ENCODE measurements at places on chromosomes 4 and X.
A peak's percentile ranks its signal among the peaks of the same experiment; 100 is the strongest.

GRCh38 chrX:14411326-14411725 lies 118.0 kb upstream of the GLRA2 start:
- DNase-seq = no peak

DNA sequence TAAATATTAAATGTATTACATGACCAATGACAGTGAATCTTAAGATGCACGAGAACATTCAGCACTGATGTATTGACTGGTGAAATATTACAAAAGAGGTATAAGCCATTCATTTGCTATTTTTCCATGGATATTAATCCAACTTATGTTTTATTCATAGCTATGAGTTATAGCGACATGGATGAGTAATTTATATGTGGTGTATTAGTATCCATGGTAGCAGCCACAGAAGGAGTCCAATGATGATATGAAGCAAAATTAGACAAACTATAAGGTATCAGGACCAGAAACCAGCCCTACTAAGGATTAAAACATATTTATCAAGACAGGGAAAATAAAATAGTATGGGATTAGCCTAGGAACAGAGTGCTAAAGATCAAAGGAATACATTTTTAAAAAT lies 50.7 kb downstream of the THAP9 start:
- DNase-seq = no peak

DNA sequence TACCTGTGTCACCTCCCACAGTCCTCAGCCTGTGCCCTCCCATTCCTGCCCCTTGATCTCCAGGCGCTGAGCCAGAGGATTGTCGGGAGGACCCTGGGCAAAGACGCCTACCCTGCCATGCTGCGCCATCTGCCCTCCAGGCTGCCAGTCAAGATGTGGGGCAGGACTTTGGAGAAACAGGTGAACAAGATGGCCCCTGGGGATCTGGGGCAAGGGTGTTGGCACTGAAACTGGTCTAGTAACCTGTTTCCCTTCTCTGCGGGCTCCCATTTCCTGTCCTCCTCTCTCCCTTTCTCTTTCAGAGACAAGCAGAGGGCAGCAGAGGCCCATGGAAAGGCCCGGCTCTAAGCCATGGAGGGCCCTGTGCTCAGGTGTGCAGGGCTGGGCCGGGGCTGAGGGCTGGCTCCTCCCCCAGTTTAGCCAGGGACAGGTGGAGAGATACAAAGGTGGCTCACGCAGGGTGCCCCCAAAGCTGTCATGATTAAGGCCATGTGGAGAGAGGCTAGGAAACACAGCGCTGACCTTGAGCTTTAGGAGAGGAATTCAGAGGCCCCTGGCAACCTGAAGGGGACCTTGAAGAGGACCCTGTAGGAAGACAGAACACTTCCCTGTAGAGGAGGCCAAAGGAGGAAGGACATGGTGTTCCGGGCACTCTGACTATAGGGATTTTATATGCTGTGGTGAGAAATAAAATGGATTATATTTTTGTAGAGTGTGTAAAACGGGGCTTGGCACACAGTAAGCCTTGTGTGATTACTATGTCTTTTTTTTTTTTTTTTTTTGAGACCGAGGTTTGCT lies at the start of gene GLOD5:
TSS of gene GLOD5 (plus strand) at position 74 of the 798 bp plus-strand sequence. CDS start at position 118, 44 bp downstream.
- DNase-seq = peak; percentile 14

DNA sequence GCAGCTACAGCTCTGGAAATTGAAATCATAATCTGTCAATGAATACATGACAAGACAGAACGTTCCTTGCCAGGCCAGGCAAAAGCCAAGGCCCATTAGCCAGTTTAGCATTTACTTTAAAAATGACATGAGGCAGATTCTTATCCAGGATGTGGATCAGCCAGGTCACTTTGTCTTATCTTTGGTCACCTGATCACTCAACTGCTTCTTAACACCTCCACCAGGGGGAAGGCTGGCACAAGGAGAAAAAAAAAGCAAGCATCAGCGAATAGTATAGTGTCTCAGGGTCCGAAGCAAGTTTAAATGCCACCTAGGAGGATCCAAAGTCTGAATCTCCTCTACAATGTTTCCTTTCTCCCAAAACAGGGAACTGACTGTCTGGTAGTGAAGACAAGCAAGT lies 18.8 kb downstream of the ATP1B4 start:
- DNase-seq = peak; percentile 19

DNA sequence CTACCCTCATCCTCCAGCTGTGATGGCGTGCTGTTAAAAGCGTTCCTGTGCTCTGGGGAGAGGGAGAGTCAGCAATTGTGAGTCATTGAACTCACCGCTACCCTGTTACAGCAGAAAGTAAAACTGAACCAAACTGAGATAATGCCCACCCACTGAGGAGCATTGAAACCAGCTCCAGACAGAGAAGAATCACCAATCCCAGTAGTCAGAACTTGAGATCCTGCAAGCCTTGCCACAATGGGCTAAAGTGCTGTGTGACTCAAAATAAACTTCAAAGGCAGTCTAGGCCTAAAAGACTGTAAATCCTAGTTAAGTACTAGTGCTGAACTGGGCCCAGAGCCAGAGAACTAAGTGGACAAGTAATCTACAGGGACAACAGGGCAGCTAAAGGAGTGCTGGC lies 1394.2 kb upstream of the DIAPH2 start:
- DNase-seq = no peak

DNA sequence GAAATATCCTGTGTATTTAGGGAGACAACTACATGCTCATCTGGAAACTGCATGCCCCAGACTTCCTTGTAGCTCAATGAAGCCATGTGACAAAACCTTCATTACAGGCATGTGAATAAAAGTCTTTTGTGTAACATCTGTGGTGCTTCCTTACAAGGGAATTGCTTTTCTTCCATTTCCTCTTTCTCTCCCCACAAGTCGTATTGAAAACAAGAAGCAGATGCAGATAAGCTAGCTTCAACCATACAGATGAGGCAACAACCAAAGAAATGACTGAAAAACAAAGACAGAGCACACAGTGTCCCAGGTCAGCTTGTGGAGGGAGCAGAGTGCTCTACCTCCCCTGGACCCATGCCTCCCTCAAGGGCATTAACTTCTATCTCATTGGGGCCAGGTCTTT lies 115.8 kb upstream of the INPP4B start:
- no peak for DNase-seq

DNA sequence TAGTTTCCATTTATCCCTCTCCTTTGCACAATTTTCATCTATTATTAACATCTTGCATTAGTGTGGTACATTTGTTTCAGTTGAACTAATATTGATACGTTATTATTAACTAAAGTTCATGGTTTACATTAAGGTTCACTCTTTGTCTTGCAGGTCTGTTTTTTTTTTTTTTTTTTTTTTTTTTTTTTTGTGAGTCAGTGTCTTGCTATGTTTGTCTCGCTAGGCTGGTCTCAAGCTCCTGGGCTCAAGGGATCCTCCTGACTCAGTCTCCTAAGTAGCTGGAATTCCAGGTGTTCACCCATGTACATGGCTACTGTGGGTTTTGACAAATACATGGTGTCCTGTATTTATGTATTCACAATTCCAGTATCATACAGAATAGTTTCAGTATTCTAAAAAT lies 6.8 kb downstream of the TBC1D19 start:
- DNase-seq = no peak

DNA sequence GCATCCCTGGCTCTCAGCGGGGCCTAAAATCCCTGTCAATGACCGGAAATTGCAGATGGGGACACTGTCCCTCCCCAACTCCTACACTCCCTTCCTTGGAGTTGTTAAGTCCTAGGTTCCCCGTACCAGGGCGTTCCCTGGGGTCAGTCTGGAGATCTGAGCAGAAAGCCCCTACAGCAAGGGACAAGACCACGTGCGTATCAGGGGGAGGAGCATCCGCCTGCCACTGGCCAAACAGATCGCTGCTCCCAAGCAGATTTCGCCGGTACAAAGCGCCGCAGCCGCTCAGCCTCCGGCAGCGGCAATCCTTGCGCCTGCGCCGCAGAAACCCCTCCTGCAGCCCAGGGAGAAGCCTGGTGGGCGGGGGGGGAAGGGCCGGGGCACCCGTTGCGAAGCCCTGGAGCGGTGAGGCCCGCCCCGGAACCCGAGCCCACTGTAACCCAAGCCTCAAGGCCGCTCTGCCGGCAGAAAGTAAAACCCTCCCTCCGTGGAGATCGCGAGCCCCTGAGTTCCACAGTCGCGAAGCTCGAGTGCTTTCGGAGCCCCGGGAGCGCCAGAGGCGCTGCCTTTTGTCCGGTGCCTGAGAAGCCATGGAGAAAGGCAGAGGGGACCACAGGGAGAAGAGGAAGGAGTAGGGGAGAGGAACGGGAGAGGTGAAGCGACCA lies 2.7 kb downstream of the CRMP1 start:
- no peak for DNase-seq

DNA sequence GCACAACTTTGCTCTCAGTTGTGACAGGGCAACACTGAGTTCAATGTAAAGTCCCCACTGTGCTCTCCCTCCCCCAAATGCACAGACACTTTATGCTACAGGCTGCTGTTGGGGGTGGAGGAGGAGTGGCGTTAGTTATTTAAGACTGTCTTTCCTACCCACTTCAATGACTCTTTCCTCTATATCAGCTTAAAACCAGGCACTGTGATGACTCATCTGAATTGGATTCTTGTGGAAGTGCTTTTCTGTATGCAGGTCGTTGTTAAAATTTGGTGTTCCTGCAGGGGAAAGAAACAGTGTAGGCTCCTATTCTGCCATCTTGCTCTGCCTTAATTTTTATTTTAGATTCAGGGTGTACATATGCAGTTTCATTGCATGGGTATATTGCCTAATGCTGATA lies 1157.2 kb upstream of the ADGRL3 start:
- DNase-seq = no peak

GRCh38 chr4:76738086-76738931 lies 159.6 kb downstream of the SOWAHB start:
- peak; percentile 87 for DNase-seq

- DNase-seq = peak; percentile 29
Observed at GRCh38 chrX:134377537-134377936, 82.4 kb upstream of the HPRT1 start.

DNA sequence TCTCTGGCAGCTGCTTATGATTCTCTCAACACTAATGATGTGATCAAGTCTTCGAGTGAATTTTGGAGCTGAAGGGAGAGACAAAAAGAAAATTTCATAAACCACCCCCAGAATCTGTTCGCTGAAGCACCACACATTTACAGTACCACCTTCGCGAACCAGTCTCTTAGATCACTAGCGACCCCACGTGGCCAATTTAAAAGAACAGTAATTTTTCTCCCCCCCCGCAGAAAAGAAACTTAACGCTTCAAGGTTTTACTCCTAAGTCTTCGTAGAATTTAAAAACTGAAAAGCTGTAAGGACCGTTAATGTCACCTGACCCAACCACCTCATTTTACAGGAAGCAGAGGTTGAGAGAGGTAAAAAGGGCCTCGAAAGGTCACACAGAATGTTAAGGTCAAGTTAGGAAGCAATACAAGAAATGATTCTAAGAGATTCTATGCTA lies 187.5 kb downstream of the QDPR start:
- DNase-seq = peak; percentile 53

GRCh38 chr4:174616661-174617060 lies 94.4 kb upstream of the HPGD start:
- no peak for DNase-seq

DNA sequence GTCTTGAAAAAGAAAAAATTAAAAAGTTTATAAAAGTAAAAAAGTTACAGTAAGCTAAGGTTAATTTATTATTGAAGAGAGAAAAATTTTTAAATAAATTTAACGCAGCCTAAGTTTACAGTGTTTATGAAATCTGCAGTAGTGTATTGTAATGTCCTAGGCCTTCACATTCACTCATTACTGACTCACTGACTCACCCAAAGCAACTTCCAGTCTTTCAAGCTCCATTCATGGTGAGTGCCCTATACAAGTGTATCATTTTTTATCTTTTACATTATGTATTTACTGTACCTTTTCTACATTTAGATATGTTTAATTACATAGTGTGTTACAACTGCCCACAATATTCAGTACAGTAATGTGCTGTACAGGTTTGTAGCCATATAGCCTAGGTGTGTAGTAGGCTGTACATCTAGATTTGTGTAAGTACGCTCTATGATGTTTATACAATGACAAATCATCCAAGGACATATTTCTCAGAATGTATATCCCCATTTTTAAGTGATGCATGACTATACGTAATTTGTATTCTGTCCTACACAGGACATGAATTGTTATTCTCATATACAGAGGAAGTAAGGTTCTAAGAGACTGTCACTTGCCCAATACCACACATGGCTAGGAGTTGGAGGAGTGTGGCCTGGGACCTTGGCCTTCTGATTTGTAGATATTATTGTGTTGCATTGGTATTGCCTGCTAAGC lies 19.5 kb upstream of the PDCL2 start:
- DNase-seq = no peak

DNA sequence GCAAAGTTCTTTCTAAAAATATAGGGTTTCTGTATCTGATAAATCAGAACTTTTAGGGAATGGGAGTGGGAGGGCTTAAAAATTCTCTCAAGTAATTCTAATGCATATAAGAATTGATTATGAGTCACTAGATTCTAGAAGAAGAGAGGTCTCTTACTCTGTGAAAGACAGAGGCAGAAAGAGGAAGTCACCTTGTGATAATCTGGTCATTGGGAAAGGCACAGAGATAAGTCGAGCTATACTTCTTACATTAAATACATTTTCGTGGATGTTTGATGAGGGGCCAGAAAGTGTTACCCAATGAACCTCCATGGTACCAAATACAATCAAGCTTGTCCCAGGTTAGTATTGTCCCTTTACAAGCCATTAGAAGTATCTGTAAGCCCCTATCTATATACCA lies 134.4 kb downstream of the MAD2L1 start:
- no peak for DNase-seq

GRCh38 chrX:34770511-34770910 lies 113.4 kb upstream of the TMEM47 start:
- no peak for DNase-seq

- DNase-seq = no peak
Observed at GRCh38 chr4:127968586-127968985, 3.4 kb downstream of the ABHD18 start.

- DNase-seq = no peak
Observed at GRCh38 chrX:119094819-119095218, 22.0 kb downstream of the CT47C1 start.

GRCh38 chrX:150205011-150205410 lies 158.1 kb upstream of the MAMLD1 start:
- peak; percentile 17 for DNase-seq

GRCh38 chr4:119039779-119040178 lies 95.9 kb upstream of the MYOZ2 start:
- DNase-seq = no peak

GRCh38 chr4:10023050-10023419 lies 1.7 kb upstream of the SLC2A9 start:
- DNase-seq = no peak

GRCh38 chrX:2965965-2966364 lies 36.8 kb upstream of the ARSD start:
- no peak for DNase-seq

- DNase-seq = peak; percentile 57
Observed at GRCh38 chrX:82134378-82134777, 932.5 kb downstream of the SH3BGRL start.

- no peak for DNase-seq
Observed at GRCh38 chr4:183409934-183410333, 34.5 kb upstream of the CDKN2AIP start.

DNA sequence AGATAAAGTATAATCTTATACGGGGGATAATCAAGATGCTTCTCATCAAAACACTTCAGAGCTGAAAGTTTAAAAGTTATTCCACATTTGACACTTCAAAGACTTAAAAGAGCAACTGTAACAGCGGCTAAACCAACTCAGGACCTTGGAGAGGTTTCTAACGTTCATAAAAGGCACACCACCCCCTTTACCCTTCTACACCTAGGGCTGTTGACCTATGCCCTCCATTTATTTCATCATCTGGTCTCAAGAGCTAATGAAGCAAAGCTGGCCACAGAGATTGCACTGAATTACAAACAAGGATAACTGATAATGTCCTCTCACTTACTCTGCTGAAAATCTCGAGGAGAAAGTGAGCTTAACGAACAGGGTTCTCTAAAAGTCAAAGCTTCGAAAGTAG lies 1.1 kb upstream of the RPS6KA6 start:
- DNase-seq = no peak

GRCh38 chr4:114277690-114278089 lies 298.2 kb upstream of the ARSJ start:
- peak; percentile 35 for DNase-seq

All from RPMI7951 (cell line).